ENCODE measurements at places on chromosomes 16 and 17.

DNA sequence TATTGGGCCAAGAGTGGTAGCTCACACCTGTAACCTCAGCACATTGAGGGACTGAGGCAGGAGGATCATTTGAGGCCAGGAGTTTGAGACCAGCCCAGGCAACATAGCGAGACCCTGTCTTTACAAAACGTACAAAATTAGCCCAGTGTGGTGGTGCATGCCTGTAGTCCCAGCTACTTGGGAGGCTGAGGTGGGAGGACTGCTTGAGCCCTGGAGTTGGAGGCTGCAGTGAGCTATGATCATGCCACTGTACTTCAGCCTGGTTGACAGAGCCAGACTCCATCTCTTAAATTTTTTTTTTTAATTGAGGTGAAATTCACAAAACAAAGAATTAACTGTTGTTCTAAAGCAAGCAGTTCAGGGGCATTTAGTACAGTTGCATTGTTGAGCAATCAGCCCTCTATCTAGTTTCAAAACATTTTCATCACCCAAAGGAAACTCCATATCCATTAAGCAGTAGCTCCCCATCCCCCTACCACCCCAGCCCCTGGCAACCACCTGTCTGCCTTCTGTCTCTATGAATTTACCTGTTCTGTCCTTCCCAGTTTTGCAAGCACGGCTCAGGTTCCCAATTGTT is 15.6 kb downstream of the SNX29 start:
- DNase-seq, result no peak

GRCh38 chr17:73711184-73711583 is 66.9 kb upstream of the SDK2 start:
- no peak for DNase-seq

- DNase-seq, result no peak
These were observed 2.7 kb downstream of the LDAF1 start for GRCh38 chr16:21161211-21161610.

DNA sequence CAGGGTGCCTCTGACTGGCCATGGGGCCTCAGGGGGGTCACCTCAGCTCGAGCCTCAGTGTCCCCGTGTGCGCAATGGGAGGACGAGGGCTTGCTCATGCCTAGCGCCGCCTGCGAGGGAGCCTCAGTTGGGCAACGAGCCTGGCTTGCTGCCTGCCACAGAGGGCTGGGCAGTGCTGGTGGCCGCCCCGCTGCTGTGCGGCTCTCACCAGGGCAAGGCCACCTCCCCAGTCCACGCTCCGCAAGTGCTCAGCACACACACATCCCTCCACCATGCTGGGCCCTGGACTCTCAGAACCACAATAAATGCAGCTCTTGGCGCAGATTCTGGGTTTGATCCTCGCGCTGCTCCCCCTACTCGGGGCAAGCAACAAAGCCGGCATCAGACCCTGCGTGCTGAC is 76.2 kb downstream of the ENGASE start:
- DNase-seq, result no peak

- no peak for DNase-seq
These were observed 477 bp upstream of the CLDN9 start for GRCh38 chr16:3012246-3012645.

DNA sequence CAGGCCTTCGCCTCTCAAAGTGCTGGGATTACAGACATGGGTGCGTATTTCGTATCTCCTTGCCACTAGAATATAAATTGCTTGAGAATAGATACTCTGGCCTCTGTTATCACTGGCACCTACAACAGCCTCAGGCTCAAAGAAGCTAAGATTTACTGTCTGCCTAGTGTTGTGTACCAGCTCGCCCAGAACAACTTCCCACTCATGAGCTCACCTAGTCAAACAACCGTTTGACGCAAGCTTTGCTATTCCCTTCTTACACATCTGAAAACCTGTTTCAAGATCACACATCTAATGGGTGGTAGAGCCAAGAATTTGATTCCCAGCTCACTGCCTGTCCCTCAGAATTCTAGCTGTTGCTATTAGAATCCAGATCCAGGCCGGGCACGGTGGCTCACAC is 24.4 kb downstream of the MIS12 start:
- no peak for DNase-seq

DNA sequence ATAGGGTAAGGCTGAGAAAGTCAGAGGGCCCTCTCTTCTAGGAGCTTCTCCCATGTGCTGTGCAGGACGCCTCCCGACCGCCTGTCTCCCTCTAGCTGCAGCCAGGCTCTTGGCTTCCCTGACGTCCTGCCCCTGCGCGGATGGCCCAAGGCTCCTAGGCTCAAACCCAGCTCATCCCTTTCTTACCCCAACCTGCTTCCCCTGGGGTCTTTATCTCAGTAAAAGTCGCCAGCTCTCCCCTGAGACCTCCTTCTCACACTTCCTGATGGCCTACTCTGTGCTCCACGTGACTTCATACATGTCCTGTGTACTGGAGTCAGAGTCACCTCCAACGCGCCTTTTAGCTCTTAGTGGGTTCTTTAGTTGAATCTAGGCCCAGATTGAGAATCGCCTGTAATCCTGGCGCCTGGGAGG is 1.1 kb upstream of the ZNF747 start:
- no peak for DNase-seq

Data from thoracic aorta (tissue), 2 donors.